Aorta (tissue), 5 donors: ENCODE measurements at places on chromosomes 3 and 15. TPM values are rescaled to one million over a fixed set of nuclear protein-coding genes. Genes with fewer than 3 reads are reported as not detected.
A peak's percentile ranks its signal among the peaks of the same experiment; 100 is the strongest.

DNA sequence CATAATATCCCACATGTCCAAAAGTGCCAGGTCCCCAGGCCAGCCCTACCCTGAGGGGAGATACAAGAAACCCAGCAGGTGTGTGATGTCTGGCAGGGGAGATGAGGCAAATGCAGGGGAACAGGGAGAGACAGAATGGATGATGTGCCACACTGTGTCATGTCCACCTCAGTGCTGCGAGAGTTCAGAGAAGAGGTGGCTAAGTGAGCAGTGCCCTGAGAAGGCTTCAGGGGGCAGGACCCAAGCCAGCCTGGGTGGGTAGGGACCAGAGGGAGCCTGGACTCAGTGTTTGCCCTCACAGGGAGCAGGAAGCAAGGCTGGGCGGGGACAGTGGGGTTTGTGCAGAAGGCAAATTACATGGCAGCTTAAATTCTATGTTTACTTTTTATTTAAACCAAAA lies 61.2 kb downstream of the KLHL6 start:
- no peak for DNase-seq

DNA sequence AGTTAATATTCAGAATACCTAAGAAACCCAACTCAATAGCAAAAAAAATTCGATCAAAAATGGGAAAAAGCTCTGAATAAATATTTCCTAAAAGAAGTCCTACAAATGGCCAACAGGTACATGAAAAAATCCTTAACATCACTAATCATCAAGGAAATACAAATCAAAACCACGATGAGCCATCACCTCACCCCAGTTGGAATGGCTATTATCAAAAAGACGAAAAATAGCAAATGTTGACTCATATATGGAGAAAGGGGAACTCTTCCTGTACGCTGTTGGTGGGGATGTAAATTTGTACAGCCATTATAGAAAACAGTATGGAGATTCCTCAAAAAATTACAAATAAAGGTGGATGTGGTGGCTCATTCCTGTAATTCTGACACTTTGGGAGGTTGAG lies 29.6 kb upstream of the SGO1 start:
- no peak for DNase-seq

DNA sequence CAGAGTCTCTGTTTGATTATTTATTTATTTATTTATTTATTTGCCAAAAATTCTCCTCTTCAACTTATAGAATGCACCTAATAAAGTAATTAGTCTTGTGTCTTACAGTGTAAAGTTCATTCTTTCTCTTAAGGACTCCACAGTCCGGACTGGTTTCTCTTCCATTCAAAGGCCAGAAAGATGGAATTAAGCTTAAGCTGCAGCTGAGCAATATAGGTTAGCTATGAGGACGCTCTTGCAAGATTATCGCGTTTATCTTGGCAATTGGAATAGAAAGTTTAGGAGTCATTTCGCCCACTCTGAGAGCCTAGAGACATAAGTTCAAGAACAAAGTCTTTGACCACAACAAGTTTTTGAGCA lies 15.0 kb downstream of the TAGLN3 start:
- DNase-seq: no peak

The OR5K2 gene
- not detected for total RNA-seq

The ATP13A5 gene
- not detected for total RNA-seq

- no peak for DNase-seq
These were observed 88.8 kb upstream of the TSEN2 start for GRCh38 chr3:12395349-12396012.

- no peak for DNase-seq
These were observed 71.5 kb upstream of the KLF13 start for GRCh38 chr15:31255176-31255510.

DNA sequence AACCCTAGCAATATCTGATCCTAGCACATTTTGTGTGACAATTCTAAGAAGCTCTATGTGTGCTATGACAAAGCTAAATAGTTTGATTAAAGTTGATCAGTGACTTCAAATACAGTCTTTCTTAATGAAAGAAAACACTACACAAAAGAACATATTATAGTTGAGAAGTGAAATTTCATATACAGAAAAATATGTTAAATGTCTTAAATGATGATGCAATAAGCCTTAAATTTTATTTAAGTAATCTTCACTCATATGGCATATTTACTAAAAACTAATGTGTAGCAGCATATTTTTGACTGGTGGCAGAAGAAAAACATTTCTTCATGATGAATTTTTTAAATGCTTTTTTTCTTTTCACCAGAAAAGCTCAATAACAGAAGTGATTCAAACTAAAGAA lies 485.5 kb downstream of the TUSC7 start:
- no peak for DNase-seq

GRCh38 chr15:38190501-38190900 lies 62.1 kb upstream of the SPRED1 start:
- no peak for DNase-seq

The TMOD3 gene
- total RNA-seq: 47.8 TPM

- DNase-seq: no peak
These were observed 200.2 kb downstream of the RPLP1 start for GRCh38 chr15:69652751-69653305.

The ITIH1 gene
- total RNA-seq: not detected

DNA sequence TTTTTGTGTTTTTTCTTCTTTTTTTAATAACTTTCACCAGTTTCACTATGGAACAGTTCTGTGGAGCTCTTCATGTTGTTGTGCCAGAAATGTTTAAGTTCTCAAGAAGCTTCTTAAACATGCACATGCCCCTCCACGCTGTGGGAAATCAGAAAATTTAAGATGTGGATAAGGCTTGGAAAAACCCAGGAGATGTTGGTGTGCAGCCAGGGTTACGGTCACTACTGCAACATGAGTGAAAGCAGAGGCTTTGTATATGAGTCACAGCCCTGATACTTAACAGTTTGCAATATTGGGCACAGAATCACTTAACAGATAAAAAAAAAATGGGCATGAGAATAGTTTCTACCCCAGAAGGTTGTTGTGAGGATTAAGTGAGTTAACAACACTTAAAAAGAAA lies 399.9 kb downstream of the LRTM1 start:
- no peak for DNase-seq

DNA sequence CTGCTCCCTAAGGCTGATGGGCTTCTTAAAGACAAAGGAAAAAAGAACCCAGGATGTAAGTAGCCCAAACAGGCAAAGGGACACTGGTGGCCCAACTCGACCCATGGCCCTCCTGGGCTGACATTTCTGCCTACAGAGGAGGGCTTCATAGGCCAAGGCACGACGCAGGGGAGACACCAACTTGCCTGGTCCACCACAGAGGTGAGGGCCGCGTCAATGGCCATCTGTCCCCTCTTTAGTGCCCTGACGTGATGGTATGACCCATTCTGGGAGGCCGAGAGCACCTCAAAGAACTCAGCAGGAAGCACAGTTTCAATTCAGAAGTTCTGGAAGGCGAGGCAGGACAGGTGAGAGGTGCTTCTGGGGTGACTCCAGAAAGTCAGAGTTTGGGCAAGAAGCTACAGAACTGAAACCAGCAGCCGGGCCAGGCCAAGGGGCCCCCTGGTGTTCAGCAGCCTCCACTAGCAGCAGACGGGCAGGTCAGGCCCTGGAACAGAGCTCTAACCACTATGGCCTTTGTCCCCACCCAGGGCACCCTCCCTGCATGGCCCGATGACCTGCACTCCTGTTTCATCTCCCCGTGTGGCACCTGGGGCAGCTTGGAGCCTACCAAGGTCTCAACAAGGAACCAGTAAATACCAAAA lies 45.1 kb downstream of the HMCES start:
- DNase-seq: no peak

The HYAL2 gene
- total RNA-seq: 52.6 TPM

The LXN gene
- 78.1 TPM for total RNA-seq

The TUBGCP5 gene
- total RNA-seq: 19.8 TPM

GRCh38 chr3:58005669-58006068 lies 2.6 kb upstream of the FLNB start:
- DNase-seq: no peak

The GASK1A gene
- 33.7 TPM for total RNA-seq

DNA sequence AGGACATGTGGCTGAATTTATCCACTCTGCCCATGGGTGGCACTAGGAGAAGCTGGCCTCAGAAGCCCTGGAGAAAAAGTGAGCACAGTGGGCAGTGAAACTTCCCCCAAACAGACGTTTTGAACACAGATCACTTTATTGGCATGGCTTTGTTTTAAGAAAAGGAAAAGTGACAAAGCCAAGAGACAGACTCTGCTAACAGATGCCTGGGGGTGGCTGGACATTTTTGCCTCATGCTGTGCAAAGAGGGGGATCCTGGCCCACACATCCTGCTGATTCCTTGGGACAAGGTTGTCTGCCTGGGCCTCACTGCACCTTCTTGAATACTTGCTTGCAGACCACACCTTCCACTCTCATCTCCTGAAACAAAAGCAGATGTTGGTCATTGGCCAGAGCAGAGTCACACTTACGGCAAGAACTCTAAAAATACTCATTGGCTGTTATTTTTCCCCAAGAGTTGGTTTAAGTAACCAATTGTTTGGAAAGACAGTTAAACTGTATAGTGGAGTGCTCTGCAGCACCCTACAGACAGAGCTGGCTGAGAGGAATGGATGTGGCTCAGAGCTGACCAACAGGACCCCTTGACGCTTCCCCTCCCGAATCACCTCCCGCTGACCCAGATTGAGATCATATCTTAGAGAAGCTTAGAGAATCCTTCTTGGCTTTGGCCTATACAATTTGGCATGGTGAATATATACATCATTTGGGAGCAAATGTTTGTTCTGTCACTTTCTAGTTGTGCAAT lies 22.0 kb downstream of the RBP1 start:
- no peak for DNase-seq

The PRR20G gene
- not detected for total RNA-seq

- no peak for DNase-seq
These were observed 29.7 kb downstream of the CRYGS start for GRCh38 chr3:186514296-186515002.

DNA sequence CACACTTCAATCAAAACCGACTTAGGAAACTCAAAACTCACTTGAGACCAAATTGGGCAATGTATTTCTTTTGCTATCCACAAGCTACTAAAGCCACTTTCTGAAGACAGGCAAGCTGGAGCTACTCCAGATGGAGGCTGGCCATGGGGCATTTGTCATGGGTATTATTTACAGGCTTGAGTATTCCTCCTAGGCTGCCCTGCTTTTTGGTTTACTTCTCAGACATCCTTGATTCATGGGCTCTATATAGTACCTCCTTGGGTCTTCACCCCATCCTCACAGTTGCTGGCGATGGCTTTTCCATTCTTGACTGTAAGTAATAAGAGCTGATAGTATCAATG lies 18.6 kb upstream of the SYNM start:
- DNase-seq: no peak

The CHDH gene
- 3.7 TPM for total RNA-seq

DNA sequence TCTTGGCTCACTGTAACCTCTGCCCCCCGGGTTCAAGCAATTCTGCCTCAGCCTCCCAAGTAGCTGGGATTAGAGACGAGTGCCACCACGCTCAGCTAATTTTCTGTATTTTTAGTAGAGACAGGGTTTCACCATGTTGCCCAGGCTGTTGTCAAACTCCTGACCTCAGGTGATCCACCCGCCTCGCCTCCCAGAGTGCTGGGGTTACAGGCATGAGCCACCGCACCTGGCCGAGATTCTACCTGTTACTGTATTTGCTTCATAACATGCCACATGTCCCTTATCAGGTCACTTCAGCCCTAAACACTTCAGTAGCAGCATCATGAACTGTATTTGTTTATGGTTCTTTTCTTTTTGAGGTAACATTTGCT lies 7.5 kb upstream of the LCTL start:
- peak; percentile 39 for DNase-seq

DNA sequence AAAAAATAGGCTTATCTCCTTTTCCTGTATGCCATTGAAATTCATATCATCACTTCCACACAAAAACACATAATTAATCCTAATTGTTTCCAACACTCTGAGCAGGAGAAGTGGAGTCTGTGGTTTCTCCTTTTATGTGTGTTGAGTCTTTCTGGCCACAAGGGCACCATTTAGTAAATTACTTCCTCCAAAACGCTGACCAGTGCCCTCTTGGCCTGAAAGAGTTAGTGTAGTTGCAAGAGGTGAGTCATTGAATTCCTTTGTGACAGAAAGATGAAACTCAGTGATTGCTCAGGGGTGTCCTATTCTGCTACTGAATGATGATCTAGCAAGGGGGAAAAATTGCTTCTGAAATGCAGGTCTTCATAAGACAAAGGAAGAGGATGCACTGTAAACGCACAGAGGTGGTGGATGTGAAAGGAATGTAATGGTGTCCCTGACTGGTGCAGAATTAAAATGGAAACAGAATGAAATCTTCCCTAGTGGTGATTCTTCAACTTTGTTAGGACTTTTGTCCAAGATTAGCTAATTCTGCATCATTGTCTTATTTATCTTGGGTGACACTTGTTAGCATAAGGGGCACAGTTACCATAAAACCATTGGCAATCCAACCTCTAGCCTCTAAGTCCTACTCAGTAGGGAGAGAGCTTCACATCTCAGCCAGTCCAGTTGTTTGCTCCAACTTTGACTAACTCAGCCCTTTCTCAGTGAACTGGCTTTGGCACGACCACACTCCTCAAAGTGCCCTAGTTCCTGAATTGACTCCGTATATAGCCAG lies 208.4 kb upstream of the NANOGP8 start:
- no peak for DNase-seq

DNA sequence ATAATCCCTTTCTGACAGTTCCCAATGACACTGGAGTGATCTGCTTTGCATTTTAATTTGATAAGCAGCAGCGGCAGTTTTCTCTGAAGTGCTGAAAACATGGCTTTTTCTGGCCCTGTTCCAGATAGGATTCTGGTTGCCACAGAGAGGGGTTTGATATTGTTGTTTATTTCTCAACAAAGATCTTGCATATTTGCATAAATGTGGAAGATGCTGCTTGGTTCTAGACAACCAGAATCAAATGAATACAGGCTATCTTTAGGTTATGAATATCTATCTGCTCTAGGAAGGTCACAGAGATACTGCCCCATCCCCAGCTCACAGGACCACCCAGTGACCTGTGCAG lies 137.1 kb downstream of the ZNF609 start:
- no peak for DNase-seq

GRCh38 chr15:77584201-77584600 lies 48.5 kb downstream of the LINGO1 start:
- DNase-seq: no peak

The FRMD5 gene
- total RNA-seq: 0.78 TPM

The INAFM2 gene
- 70.0 TPM for total RNA-seq

- no peak for DNase-seq
These were observed 57.1 kb downstream of the TCAIM start for GRCh38 chr3:44395714-44396113.

The GOLGA6A gene
- not detected for total RNA-seq

The ZNF80 gene
- not detected for total RNA-seq

GRCh38 chr15:90496791-90497190 lies 32.9 kb upstream of the CRTC3 start:
- no peak for DNase-seq

DNA sequence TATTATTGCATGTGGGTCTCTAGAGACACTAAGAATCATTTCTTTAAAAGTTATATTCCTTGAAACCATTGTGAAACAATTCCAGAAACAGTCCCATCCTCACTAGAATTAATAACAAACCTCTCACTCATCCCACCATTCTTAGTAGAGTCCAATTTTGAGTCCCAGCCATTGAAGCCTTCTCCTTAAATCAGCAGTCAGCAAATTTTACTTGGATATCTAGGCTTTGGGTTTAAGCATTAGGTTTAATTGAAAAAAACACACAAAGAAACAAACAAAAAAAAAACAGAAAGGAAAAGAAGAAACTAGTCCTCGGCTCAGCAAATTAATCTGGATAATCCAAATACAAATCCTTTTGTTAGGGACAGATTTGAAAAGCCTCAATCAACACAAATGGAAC lies 109.3 kb downstream of the LRRC3B start:
- no peak for DNase-seq

- DNase-seq: no peak
These were observed 313.7 kb downstream of the GAP43 start for GRCh38 chr3:115937054-115937453.
